Amniotic epithelial cell (primary cell): ENCODE measurements at places on chromosomes 3 and 15.

GRCh38 chr3:41975416-41976103 is 13.7 kb upstream of the ULK4 start:
- DNase-seq = peak; percentile 35

- no peak for DNase-seq
Observed at GRCh38 chr3:100128565-100128964, 14.3 kb upstream of the FILIP1L start.

GRCh38 chr3:146090521-146090920 is 70.5 kb downstream of the PLOD2 start:
- DNase-seq = no peak

DNA sequence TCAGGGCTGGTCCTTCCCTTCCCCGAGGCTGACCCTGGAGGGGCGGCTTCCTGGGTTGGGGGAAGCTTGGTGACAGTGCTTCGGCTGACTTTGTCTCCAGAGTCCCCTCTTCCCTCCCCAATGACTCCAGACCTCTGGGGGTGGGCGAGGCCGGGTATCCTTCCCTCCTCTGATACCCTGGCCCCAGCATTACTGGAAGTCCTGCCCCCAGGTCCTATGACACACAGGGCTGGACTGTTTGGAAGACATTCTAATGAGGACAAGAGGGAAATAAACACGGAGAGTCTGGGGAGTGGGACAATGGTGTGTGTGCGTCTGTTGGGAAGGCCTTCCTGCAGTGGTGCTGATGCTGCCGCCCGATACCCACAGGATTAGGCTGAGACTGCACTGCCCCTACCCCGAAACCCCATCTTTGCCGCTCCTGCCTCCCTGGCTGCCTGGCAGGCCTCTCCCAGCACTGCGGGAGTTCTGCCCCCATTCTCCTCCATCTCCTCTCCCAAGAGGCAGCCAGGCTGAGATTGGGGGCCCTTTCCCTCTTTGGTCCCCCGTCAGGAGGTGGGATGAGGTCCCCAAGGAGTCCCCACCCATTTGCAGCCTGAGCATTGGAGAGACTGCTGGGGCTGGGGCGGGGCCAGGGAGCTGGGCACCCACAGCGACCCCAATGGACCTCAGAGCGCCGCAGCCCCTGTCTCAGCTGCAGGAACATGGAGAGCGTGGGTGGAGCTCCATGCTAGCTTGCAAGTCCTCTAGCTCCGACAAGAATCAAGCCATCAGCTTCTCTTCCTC is 29.7 kb upstream of the FBLN2 start:
- DNase-seq = no peak

- DNase-seq = no peak
Observed at GRCh38 chr3:10473581-10474274, 31.7 kb downstream of the ATP2B2 start.

GRCh38 chr15:63340353-63340752 is 41.3 kb downstream of the CA12 start:
- DNase-seq = no peak

DNA sequence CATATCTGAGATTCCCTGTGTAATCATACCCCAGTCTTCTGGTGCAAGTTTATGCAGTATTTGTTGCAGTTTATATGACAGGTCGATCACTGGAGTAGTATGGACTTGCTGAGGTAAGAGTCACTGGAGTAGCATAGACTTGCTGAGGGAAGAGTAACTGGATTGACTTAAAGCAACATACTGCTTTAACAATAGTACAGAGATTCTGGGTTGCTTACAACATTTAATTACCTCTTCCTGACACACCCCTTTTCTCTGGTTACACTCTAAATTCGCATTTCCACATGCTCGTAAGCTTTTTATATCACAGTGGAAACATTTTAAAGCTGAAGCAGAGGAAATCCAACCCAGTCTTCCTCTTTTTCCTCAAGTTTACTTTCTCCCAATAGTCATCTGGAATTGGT is 11.8 kb downstream of the AAGAB start:
- no peak for DNase-seq

GRCh38 chr3:179166561-179167201 is 18.5 kb downstream of the PIK3CA start:
- no peak for DNase-seq

DNA sequence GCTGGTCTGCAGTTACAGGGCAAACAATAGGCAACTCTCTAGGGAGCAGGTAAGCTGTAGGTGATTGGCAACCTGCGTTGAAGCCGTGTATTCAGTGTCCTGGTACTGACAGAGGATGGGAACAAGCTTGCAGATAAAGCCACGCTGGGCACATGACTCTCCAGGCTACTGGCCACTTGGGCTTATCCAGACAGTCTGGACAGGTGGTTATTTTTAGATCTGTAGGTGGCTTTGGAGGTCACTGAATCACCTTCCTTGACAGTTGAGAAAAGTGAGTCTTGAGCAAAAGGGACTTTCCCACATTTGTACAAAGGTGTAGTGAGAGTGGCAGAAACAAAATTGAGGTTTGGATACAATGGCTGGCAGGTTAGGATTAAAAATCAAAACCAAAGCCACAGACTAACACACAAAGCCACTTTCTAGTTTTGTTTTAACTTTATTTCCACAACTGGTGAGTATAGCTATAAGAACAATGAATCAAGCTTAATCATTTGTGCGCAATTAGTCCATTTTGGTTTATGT is 22.3 kb upstream of the IL1RAP start:
- no peak for DNase-seq

GRCh38 chr3:134342259-134342658 is 32.0 kb downstream of the AMOTL2 start:
- no peak for DNase-seq

DNA sequence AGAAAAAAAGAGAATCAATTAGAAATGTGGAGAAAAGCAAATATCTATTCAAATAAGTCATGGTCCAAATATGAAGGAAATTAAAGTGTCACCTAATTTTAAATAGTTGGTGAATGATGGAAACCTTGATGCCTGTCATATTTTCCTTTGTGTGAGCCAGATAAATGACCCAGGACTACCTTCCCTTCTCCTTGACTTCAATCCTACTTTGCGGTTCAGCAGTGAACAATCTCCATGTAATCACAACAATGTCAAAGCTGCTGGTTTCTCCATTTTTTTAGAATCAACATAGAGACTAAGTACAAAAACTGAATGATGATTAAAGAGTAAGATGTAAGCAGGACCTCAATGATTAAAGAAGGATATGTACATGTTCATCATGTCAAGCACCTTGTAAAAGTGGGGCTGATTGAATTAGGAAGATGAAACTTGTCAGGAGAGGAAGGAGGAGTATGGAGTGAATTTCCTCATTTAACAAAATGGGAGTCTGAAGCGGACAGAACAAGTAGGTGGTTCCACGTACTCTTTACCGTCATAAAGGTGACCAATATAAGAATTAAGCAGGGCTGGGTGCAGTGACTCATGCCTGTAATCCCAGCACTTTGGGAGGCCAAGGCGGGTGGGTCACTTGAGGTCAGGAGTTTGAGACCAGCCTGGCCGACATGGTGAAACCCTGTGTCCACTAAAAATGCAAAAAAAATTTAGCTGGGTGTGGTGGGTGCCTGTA is 43.1 kb downstream of the TRPM1 start:
- no peak for DNase-seq

- DNase-seq = no peak
Observed at GRCh38 chr3:152360302-152360701, 91.6 kb downstream of the MBNL1 start.

DNA sequence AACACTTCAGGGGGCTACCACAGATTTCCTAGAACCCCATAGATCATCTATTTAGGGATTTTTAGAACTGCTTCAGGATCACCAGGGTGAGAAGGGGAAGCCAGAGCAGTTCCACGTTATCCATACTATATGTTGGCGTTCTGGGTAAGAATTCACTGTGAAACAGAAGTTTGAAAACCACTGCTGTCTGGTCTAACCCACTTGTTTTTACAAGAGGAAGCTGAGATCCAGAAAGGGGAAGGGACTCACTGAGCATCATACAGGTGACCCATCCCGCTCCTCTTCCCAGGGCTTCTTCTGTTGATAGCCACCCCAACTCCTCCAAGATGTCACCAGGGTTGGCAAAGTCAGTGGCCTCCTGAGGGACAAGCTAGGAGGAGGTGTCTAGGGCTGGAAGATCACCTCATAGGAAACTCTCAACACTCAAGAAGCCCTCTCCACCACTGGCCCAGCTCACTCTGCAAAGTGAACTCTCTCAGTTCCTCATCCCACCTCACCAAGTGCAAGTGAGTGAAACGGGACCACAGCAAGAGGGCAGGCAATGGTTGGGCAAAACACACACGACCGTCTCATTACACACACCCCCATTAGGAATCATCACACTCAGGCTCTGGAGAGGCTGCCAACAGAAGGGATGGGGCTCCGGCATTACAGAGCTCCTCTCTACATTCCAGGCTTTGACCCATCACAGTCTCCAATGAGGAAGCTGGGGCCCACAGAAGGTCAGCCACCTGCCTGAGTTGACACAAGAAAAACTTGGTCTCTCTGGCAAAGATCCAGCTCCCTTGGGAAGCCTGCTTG is 1.8 kb downstream of the DAPK2 start:
- DNase-seq = no peak

- DNase-seq = peak; percentile 35
Observed at GRCh38 chr15:64634576-64635498, 140.6 kb downstream of the RBPMS2 start.

DNA sequence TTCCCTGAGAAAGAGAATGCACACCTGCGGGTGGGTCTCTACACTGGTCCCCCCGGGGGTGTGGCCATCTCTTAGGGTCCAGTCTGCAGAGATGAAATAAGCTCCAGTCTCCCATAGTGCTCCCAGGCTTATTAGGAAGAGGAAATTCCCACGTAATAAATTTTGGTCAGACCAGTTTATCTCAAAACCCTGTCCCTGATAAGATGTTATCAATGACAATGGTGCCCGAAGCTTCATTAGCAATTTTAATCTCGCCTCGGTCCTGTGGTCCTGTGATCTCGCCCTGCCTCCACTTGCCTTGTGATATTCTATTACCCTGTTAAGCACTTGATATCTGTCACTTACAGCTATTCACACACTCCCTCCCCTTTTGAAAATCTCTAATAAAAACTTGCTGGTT is 46.8 kb downstream of the OR5H15 start:
- no peak for DNase-seq

GRCh38 chr3:196156160-196156559 is 55.0 kb downstream of the ZDHHC19 start:
- no peak for DNase-seq

DNA sequence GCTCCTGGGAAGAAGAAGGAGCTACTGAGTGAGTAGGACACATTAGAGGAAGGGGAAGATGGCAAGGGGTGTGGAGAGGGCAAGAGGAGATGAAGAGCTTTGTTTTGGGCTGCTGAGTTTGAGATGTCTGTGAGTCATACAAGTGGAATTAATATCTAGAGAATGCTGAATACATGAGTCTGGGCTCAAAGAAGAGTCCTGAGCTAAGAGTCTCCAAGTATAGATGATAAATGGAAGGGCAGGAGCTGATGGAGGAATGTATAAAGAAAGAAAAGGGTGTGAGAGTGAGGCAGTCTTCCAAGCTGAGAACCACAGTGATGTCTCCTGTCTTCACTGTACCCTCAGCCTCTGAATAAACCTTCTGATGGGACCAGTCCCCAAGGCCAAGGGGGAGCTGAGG is 205.5 kb upstream of the MRPL3 start:
- DNase-seq = no peak

DNA sequence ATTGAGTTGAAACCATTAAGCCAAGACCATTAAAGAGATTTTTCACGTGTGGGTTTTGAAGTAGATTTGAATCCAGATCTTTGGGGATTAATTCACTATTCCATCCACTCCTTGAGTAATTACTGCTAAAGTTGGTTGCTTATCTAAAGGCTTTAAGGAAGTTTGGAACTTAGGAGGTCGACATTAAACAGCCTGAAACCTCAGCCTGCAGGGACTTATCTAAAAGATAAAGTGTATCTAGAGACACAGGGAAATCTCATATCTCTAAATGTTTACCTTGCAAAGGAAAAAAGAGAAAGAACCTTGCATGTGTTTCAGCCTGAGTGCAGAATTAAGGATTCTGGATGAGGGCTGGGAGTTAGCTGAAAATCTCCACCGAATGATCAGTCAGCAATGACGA is 158.6 kb downstream of the MEIS2 start:
- DNase-seq = no peak

- DNase-seq = no peak
Observed at GRCh38 chr3:130725746-130726145, 20.9 kb downstream of the PIK3R4 start.

- DNase-seq = no peak
Observed at GRCh38 chr3:66066963-66067617, 28.4 kb upstream of the MAGI1 start.

GRCh38 chr15:34786206-34786605 is 9.1 kb downstream of the ACTC1 start:
- no peak for DNase-seq
